NCI-H2029 treated with DMSO at 0.1 percent for 48 hours (cell line): ENCODE measurements at places on chromosomes 6 and 20.

GRCh38 chr20:1491281-1491840 lies at the start of gene SIRPB2:
TSS of gene SIRPB2 (minus strand) at chr20:1491420. CDS start at chr20:1491359, 61 bp downstream.
- DNase-seq: no peak

GRCh38 chr20:36217226-36217625 lies 19.1 kb upstream of the AAR2 start:
- DNase-seq: no peak

DNA sequence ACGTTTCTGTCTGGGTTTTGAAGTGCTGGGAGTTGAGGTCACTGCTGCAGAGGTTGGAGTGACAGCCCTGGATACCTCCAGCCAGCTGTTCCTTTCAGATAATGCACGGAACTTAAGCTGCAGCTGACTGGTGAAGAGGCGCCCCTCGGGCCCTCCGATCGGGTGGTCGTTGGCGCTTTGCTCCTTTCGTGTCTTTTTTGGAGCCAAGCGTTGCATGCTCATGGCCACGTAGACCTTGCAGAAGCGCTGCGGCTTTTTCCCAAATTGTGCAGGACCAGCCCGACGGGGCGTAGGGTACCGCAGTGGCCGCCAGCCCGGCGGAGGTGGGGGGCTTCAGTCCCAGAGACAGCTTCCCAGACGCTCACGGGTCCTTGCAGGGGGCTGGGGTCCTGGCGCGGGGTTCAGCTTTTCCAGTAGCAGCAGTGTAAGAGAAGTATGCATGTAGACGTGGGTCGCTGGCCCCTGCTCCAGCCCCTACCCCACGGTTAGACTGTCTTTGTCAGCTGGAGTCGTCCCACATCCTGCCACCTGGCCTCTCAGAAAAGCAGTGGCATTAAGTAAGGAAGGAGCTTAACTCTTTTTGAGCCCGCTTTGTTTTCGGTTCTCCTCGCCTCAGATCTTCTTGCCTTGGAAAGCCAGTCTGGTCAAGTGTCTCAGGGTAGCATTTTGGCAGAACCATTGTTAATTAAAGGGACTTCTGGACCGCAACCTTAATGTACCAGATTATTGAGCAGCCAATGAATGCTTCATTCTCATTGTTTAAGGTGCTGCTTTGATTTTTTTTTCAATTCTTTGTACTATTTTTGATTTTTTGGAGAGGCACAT lies 838 bp downstream of the TNFAIP3 start:
- no peak for DNase-seq

- no peak for DNase-seq
These were observed 135.3 kb upstream of the ARMC2 start for GRCh38 chr6:108712946-108713345.

DNA sequence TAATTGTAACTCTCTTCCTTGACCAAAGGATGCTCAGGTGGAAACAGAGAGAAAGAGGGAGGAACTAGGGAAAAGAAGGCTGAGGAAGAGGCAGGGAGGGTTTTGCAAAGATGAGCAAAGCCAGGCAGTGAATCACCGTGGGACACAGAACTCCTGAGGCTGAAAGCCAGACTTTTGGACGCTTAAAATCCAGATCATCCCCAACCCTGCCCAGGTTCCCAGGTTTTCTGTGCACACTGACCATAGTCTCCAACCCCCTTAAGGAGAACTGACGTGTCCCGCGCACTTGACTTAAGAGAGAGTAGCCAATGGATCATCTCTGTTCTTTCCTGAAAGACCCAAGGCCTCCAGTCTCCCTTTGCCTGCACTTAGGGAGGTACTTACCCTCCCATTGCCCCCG lies 75.3 kb downstream of the LRFN2 start:
- no peak for DNase-seq

GRCh38 chr6:4581468-4582385 lies 194.5 kb upstream of the CDYL start:
- no peak for DNase-seq

- DNase-seq: no peak
These were observed 21.9 kb upstream of the TULP1 start for GRCh38 chr6:35534407-35535170.

- DNase-seq: no peak
These were observed 7.3 kb upstream of the CBFA2T2 start for GRCh38 chr20:33482581-33482980.

- DNase-seq: no peak
These were observed 48.8 kb downstream of the MAPK14 start for GRCh38 chr6:36076178-36077063.

- DNase-seq: no peak
These were observed 71.4 kb upstream of the MYLIP start for GRCh38 chr6:16057446-16057845.

DNA sequence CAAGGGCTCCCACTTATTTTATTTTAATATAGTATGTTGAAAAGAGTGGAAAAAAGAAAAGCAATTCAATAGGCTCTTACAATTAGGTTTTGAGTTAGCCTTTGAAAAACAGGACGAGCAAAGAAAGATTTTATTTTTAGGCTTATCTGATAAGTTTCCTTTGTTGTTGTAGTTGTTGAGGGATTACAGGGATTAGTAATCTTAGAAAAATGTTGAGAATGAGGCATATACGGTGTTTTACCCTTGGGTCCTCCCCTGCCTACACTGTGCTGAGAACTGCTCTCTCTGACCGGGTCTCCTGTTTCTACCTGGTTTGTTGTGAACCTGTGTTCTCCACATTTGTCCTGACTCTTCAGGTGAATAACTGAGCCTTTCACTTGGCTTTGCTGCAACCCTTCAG lies 16.7 kb downstream of the TRAPPC3L start:
- peak; percentile 90 for DNase-seq

- no peak for DNase-seq
These were observed 71.9 kb downstream of the GJA10 start for GRCh38 chr6:89966228-89966544.

DNA sequence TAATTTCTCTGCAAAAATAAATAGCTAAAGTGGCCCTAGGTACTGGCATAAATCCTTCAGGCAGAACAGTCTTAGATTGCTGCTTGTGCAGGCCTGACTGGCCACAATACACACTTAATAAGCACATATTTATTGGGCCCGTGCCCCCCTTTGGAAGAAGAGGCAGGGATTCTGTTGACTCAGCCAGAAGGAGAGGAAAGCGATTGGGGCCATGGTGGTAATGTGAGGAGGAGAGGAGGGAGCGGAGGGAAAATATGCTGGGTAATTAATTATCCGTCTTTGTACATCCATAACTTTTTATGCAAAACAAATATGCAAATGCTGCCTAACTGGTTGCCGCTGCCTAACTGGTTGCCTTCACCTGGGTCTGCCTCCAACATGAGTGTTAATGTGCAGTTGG lies 36.2 kb downstream of the CD40 start:
- no peak for DNase-seq

DNA sequence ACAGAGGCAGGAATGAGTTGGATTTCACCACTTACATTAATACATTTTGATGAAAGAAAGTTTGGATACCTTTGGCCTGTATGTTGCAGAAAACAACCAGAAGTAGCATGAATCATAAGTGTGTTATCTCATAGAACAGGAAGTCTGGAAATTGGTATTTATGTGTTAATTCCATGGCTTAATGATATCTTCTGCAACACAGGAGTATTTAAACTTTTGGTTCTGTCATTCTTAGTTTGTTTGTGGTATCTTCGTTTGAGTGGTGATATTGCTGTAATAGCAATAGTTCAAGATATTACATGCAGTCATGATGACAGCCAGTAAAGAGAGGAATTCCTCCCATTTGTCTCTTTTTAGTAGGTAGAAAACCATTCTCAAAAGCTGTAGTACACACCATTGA lies 177.3 kb downstream of the CDKAL1 start:
- no peak for DNase-seq

DNA sequence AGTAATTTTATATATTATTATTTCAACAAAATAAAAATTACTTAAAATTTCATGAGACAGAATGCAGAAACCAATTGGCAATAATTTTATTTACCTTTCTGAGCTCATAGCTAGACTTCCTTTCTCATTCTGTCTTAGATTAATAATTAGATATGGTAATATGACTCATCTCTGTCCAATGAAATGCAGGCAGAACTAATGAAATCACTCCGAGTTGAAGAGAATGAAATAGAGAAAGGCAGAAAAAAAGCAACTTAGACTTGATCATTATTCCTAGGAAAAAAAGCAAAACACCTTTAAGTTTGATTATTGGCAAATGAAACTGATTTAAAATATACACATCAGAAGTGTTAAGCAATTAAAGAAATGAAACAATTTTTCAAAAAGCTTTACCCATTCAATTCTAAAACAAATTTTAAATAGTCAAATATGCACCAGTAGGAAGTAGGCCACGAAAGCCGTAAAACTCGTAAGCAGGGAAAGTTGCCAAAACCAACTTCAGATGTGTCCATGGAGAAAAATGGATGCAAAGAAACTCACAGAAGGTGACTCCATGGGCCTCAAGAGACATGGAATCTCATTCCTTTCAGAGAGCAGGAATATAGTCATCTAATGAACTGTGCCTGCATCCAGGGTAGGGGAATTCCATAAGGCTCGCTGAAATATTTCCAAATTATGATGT lies 293.8 kb upstream of the RGS17 start:
- DNase-seq: no peak

GRCh38 chr6:128118401-128118800 lies 217.5 kb upstream of the THEMIS start:
- no peak for DNase-seq

GRCh38 chr6:41073203-41073967 lies 611 bp downstream of the NFYA start:
- peak; percentile 62 for DNase-seq

DNA sequence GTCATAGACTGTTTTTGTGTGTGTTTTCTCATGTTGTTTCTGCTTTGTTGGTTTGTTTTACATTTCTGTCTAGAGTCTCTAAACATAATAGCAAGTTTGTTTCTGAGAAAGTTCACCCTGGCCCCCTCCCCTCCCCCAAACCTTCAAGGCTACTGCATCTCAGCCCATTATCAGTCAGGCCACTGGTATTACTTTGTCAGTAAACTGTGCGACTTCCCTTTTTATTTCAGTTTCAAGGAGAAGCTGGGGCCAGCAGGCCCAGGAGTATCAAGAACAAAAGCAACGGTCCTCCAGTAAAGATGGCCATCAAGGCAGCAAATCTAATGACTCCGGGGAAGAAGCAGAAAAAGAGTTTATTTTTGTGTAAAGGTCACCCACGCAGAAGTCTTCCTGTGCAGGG lies 32.8 kb upstream of the SCGN start:
- DNase-seq: no peak

DNA sequence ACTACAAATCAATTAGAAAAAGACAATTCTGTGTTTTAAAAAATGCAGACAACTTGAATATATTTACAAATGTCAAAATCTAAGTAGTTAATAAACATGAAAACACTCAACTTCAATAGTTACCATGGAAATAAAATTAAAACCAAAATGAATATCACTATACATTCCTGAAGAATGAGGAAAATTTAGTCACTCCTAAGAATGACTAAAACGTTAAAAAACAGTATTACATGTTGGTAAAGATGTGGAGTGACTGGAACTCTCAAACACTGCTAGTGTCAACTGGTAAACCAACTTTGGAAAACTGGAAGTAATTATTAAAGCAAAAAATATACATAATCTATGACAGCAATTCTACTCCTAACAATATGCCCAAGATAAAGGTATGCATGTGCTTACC lies 36.3 kb downstream of the AHI1 start:
- no peak for DNase-seq

GRCh38 chr6:150252714-150253444 lies 110.0 kb downstream of the PPP1R14C start:
- DNase-seq: no peak

DNA sequence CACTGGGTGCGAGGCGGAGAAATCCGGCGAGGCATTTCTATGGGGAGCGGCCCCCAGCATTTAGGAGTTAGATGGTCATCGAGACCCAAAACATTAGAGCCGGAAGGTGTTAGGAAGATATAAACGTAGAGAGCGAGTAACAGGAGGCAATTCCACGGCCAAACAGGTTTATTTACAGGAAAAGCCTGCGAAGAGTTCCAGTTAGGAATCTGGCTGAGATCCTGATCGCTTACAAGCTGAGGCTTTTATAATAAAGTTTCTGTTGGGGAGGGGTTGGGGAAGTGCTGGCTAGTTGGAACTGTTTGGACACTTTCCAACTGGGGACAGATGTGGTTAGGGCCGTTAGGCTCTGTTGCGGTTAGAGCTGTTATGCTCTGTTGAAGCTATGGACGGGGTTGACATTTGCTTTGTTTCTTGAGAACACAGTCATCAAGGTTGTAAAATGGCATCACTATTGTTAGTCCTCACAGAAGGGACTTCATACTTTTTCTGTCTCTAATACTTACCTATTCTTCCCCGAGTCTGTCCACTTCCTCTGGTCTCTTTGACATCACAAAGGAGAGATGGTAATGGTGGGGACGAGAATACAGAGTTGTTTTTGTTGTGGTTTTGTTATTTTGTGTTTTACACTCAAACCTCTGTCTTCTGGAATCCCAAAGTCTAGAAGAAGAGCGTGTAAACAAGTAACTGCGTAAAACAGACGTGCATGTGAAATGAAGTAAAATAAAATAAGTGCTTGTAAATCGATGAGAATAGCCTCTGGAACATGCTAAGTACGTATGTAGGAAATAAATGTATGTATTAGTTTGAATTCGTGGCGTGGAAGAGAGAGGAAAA lies 554 bp upstream of the ZSCAN31 start:
- peak; percentile 72 for DNase-seq

DNA sequence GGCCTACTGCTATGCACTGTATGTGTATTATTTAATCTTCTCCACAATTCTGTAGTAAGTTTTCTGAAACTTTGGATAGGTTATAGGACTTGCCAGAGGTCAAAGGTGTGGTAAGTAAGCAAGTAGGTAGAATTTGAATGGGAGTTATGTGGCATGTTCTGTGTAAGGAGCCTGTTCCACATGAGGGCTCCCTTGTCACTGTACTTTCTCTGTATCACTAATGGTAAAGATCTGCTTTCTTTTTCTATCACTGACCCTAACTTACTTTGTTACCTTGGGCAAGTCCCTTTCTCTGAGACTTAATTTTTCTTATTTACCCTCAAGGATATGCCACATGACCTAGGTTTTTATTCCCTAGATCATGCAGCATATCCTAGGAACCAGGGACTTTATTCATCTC lies 50.3 kb downstream of the EIF2S2 start:
- DNase-seq: no peak

GRCh38 chr6:157954150-157955117 lies 27.2 kb upstream of the SYNJ2 start:
- DNase-seq: no peak

GRCh38 chr6:168765752-168766151 lies 324.8 kb downstream of the SMOC2 start:
- DNase-seq: no peak
